Cerebellar nuclear complex (tissue), 1 donor: ENCODE measurements at places on chromosomes 7 and 10.

GRCh38 chr7:68576366-68576765 lies 1021.9 kb upstream of the AUTS2 start:
- no peak for DNase-seq

- DNase-seq, result no peak
Observed at GRCh38 chr7:98568891-98569290, 48.2 kb upstream of the NPTX2 start.

DNA sequence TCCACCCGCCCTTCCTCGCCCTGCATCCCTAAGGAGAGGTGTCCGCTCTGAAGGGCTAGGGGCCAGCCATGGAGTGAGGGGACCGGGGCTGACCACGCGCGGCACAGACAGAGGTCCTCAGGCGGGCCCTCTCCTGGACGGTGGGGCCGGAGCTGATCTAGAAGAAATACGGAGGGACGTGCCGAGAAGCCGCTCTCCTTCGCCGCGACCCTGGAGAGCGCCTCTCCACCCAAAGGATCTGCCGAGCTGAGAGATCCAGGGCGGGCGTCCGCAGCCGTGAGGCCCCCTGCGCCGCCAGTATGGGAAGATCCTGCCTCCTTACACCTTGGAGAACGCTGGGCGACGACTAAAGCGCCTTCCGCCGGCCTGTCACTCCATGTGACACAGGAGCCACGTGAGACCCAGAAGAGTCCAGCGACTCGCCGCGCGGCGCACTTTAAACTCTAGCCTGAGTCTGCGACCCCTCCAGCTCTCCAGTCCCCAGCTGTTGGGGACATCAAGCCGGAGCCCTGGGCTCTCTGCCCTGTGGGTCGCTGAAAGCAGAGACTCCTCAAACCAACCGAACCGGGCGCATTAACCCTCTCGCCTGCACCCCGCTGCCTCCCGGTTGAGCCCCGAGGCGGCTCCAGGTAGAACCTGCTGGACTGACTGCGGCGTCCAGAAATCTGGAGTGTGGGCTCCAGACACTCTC lies 1.5 kb upstream of the SFMBT2 start:
- no peak for DNase-seq

- DNase-seq, result no peak
Observed at GRCh38 chr7:1174881-1175596, 15.0 kb upstream of the ZFAND2A start.

GRCh38 chr7:98252425-98253054 lies 508 bp upstream of the TECPR1 start:
- no peak for DNase-seq
